ENCODE measurements at places on chromosomes 6 and 20. TPM values are rescaled to one million over a fixed set of nuclear protein-coding genes. Genes with fewer than 3 reads are reported as not detected.

- DNase-seq, result peak; percentile 66
Measured at GRCh38 chr20:61980647-61981583, 84.8 kb downstream of the TAF4 start.

DNA sequence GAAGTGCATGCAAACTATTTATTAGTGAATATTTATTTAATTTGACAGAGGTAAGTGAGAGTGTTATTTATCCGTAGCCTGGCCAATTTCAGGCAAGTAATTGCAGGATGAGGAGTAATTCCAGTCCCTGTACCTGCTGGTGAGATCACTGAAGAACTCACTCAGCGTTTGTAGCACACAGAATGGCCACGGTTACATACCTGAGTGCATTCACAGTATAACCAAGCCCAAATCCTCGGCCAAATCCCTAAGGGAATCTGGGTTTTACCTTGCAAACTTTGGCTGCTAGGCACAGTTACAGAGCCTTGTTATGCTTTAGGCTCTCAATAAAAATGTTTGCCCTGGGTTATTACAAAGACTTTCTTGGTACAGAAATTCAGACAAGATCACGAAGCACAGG, 93.3 kb downstream of the KCNQ5 start:
- no peak for DNase-seq

GRCh38 chr6:53887316-53887715, 92.5 kb downstream of the LRRC1 start:
- DNase-seq, result no peak

Gene EZR
- 141 TPM for total RNA-seq

DNA sequence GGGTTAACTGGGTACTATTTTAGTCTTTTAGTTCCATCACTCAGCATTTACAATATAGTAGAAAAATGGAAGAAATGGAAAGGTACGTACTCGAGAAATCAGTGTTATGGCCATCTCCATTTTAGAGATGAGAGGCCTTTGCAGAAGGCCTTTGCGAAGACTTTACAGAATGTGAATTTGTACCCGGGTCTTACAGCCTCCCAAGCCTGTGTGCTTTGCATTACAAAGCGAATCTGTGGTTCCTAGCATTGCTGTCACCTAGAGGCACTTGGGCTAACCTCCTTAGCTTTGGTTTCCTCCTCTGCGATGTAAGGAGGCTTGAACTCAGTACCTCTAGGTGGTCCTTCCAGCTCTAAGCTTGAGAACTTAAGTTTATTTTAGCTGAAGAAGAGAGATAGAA, 10.9 kb downstream of the VAPB start:
- no peak for DNase-seq

Measured in endodermal cell (in vitro differentiated cells).